NCI-H146 (cell line): ENCODE measurements at places on chromosomes 2 and 18.

DNA sequence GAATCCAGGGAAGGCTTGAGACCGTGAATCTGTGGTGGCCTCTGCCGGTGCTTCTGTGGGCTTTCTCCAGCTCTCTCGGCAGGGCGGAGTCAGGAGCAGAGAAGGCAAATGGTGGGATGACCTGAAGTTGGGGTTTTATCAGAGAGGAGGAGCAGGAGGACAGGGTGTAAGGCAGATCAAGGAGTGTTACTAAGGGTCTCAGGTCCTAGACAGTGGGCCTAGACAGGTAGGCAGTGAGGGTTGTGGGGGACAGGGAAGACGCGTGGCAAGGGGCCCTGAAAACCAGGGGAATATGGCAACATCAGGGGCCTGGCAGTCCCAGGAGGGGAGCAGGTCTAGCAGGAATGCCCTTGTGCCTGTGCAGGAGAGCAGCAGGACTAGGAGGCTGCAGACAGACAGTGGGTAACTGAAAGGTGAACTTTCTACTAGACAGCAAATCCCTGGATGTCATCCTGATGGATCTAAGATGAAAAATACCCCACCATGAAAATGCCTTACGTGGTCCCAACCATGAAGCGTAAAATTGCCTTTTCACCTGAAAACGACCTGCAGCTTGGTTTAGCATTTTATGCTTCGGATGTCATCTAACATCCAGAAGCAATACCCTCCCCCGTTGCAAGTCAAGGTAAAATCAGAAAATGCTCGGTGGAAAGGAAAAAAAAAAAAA, 42.1 kb downstream of the SRSF7 start:
- no peak for DNase-seq

DNA sequence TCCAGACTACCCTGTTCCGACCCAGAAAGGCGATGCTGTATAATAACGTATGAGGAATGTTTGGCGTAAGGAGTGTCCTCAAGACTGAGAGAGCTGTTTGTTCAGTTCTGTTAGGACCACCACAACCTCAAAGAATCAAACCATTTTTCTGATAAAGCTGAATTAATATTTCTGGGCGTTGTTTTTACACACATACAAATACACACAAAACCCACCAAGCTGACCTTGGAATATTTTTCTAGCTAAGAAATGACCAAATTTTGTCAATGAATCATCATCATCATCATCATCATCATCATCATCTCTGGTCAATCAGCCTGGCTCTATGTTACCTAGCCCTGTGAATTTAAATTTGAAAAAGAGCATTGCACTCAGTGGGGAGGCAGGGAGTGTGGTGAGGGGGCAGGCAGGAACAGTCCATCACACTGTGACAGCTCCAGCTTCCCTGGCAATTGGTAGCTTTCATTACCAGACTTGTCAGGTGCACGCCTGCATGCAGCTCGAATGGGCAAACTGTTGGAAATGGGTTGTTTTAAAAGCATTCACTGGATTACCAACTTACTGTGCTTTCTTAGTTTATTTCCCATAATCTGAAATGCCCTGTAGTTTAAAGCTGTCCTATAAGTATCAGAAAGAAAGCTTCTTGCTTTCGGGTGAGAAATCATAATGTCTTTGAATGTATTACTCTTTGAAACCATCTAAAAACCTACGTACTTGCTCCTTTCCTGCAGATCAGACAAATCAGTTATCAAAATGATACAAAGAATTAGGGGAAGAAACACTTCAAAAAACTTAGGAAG, 6.9 kb upstream of the POU3F3 start:
- DNase-seq = no peak

DNA sequence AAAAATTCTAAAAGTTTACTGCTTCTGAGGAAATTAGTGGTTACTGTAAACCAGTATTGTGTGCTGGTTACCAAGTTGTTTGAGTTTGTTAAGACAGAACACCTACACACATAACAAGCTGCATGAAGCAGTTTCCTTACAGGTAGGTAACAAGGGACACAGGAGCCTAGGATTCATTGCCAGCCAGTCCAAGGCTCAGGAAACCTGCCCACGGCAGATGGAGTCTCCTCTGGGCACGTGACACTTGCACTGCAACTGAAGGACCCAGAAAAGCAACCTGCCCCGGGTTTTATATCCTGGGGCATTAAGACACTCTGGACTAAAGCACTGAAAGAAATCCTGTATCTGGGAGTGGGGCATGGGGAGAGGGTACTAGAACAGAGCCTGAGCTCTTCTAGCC, 639.3 kb downstream of the ADCYAP1 start:
- DNase-seq = no peak

GRCh38 chr2:200367155-200367554, 60.7 kb downstream of the SPATS2L start:
- no peak for DNase-seq

DNA sequence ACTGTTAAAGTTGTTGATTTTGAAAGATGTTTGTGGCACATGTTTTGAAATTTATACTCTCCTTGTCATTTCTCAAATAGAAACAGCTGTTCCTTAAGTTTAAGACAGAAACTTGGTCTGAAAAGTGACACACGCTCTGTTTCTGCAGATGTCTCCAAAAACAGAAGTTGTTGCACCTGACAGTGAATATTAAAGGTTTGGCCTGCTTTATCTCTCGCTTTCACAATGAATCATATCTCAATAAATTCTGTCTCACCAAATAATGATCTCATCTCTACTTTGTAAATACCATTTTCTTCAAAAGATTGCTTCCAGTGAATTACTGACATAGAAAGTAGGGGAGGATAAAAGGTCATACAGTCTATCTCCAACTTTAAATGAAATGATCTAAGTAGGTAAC, 294.9 kb upstream of the SYT4 start:
- no peak for DNase-seq

DNA sequence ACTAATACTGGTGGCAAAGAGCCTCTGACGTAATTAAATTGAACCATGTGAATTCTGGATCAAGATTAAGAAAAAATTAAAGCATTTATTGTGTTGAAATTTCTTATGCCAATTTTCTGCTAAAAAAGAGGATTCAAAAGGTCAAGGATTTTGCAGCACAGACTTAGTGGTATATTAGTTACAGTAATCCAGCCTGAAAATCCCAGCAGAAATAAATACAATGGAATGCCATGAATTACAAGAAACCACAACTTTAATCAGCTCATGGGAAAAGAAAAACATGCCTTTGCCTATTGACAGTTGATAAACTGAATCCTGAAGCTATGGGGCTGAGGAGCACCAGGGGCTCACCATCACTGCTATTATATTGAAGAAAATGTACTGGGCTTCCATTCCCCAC, 114.8 kb upstream of the SATB2 start:
- DNase-seq = no peak

DNA sequence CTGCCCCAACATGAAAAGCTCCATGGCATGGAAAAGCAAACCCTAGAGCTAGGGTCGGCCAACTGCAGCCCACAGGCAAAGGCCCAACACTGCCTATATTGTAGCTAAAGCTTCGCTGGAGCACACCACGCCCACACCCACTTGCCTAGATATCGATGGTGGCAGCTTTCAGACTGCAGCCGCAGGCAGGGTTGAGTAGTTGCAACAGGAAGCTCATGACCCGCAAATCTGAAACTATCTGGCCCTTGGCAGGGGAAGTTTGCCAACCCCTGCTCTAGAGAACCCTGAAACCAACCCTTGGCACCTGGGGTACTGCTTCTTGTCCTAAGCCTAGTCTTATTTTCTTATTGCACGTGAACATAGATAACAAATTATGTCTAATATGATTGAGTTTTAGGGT, 250.0 kb downstream of the SOX11 start:
- DNase-seq = no peak

DNA sequence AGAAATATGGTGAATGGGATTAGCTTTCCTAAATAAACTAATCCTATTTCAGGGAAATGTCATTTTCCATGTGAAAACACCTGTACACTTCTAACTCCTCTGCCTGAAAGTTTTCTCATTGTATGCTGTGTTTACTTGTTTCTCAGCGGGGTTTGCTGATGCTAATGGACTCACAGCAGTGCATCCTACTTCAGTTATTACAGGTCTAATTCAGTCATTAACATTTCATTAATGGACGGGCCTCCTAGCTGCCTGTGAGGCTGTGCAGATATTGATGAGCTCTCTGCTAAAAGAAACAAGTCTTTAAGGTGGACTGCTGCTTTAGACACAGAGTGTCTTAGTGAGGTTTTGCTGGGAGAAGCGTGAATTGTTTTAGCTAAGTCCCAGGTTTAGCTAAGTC, 1342.0 kb upstream of the ZEB2 start:
- DNase-seq = peak; percentile 79

- no peak for DNase-seq
Observed at GRCh38 chr2:202196727-202197126, 41.7 kb downstream of the SUMO1 start.

DNA sequence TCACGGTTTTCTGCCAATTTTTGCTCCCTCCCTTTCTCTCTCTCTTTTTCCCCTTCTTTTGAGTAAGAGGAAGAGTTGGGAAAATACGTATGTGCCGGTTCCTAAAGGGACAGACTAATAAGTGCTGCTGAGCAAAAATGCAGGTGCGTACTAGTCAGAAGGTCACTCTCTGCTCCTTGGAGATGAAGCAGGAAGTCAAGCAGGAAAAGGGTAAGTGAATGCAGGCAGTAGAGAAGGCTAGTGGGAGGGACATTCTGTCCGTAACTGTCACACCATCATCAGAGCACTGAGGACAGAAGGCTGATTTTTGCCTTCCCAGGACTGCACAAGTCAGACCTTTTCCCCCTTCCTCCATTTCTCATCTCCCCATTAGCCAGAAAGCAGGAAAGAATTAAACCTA, 105.7 kb downstream of the CDH2 start:
- DNase-seq = no peak

DNA sequence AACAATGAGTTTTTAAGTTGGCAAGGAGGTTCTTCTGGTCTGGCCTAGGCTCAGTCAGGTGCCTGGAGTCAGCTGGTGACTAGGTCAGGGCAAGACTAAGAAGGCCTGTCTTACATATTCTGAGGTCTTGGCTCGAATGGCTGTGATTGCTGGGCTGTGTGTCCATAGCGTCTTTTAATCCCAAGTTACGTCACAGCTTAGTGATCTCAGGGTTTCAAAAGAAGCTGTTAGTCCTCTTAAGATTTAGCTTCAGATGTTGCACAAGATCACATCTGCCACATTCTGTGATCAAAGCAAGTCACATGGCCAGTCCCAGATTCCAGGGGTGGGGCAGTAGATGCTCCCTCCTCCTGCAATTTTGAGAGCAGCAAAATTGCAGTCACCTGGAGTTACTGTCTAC, 61.3 kb downstream of the PKP4 start:
- no peak for DNase-seq

DNA sequence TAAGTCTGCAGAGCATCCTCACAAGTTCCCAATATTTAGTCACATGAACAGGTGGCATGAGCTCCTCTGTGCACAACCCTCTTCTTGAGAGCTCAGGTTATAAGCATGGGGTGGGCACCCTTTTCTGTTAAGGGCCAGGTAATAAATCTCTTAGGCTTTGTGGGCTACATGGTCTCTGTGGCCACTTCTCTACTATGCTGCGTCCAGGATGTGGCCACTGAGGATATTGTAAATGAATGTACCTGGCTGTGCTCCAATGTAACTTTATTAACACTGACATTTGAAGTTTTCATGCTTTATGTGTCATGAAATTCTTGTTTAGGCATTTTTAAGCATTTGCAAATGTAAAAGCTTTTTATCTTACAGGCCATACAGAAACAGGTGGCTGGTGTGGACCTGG, 116.8 kb upstream of the ST6GAL2 start:
- DNase-seq = no peak

DNA sequence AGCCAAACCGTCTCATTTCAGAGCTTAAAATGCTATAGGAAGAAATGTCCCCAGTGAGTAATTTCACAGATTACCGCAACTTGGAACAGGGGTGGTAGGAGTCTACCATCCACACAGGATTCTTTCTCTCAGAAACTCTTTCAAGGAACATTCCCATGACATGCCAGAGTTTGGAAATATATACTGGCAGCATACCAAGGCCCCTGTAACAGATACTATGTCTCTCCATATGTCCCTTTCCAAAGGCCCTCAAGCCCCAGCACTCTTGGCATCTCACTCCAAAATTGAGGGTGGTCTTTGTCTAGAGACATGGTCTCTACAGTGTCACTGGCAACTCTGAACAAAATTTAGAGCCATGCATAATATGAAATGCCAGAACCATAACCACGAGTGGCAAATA, 11.0 kb downstream of the FIGLA start:
- DNase-seq = no peak

DNA sequence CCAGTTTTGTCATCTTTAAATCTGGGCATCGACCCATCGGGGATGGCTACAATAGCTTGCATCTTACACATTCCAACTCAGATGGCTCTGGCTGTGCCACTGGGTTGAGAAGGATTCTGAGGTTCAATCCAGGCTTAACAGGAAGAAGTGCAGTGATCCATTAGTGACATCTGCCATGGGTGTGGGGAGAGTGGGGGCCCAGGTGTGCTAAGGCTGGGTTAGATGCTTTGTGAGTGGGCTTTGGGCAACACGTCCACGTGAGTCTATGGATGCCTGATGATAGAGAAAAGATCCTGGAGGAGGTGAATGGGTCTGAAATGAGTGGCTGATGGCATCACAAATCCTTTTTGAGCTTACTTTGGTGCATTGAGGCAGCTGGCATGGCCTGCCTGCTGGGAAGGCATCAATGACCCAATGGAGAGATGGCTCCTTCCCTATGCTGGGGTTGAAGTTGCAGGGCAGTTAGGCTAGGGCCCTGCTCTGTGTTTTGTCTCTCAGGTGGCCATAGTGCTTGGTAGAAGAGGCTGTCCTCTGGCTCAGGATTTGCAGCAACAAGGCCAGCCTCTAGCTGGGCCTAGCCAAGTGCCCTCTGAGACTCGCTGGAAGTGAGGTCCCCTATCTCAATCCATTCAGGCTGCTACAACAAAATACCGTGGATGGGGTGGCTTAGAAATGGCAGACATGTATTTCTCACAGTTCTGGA, 56.7 kb downstream of the HS1BP3 start:
- DNase-seq = no peak

DNA sequence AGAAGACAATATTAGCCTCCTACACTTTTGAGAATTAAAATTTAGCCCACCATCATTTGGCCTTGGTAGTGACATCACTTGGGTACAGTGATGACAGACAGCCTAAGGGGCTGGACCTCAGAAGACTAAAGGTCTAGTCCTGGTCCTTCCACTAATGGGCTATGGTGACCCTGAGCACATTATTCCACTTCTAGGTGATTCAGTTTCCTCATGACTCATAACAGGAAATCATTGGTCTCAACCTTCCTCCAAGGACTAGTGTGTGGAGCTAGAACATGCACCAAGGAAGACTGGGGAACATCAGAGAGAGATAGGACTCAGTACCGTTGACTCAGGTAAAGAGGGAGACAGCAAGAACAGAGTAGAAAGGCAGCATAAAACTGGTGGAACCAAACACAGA, 64.0 kb downstream of the TFCP2L1 start:
- no peak for DNase-seq

DNA sequence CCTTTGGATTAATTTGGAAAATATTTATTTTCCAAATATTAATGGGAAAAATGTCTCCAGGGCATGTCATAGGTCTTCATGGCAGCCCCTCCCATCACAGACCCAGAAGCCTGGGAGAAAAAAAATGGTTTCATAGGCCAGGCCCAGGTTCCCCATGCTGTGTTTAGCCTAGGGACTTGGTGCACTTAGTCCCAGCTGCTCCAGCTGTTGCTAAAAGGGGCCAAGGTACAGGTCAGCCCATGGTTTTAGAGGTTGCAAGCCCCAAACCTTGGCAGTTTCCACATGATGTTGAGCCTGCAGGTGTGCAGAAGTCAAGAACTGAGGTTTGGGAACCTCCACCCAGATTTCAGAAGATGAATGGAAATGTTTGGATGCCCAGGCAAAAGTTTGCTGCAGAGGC, 309.6 kb downstream of the SOCS6 start:
- DNase-seq = no peak

- DNase-seq = peak; percentile 62
Observed at GRCh38 chr2:238466243-238466756, 39.6 kb downstream of the ASB1 start.
